EH (cell line): ENCODE measurements at places on chromosomes 5 and 9.

DNA sequence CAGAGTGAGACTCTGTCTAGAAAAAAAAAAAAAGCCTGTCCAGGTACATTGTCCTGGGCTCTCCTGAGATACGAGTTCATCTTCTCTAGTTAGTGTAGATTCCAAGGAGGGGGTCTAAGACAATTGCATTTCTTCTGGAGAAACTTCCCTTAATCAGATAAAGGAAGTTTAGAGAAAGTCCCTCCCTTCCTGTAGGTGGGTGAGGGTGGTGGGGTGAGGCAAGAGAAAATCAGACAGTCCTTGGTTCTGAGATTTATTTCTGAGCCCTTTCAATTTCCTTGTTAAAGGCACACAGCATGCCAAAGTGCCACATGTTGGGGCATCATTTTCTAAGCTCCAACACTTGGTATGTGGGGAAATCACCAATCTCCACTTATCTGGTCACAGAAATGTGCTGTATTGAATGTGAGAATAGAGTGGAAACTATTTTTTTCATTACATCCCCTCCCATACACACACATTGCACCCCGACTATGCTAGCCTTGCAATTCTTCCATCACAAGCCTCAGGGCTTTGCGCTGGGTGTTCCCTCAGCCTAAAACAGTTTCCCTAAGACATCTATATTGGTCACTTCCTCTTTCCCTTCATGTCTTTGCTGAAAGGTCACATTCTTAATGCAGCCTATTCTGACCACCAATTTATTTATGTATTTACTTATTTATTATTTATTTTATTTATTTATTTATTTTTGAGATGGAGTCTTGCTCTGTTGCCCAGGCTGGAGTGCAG, 5.1 kb upstream of the TUT7 start:
- DNase-seq: no peak

DNA sequence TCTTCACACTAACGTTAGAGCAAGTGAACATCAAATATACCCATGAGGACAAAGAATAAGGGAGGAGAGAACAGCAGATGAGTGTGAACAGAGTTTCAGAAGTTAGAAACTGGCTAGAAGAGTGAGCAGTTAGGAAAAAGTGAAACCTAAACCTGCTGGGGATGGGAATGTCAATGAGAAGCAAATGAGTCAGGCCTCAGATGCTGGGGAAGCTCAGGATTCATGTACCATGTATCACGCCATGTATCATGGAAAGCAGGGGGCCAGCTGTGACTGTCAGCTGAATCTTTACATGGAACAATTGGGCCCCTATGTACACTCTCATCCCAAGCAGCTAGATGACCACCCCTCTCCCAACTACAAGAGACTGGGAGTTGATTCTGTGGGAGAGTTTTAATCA, 16.2 kb downstream of the GDF9 start:
- DNase-seq: peak; percentile 56

DNA sequence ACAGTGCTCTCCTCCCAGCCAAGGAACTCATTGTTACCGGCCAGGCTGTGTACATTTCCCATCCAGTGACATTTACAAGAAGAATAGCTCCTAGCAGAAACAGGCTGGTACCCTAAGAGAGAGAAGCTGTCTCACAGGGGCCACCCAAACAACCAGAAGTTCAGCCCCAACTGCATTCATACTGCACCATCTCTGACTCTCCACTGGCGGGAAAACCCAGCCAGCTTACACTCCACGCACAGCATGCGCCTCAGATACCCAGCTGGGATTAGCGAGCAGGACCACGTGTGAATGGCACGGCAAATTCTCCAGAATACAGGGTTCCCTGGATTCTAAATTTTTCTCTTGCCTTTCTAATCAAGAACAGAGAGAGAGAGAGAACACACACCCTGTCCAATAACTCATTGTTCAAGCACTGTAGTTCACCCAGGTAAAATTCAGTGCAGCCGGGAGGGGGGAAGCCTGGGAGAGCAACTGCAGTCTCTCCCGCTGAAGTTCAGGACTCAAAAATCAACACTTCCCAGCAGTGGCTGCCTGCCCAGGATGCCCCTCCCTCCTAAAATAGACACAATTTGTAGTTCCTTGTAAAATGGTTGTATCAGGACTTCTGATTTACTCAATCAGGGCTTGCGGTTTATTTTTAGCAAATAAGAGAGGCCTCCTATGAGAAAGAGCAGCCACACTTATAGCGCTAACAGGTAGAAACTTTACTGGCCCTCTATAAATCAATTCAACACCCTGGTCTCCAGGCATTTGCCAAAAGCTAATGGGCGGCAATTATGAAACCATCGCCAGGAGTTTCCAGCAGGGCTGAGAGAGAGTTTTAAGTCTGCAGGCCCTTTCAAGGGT, 2.2 kb downstream of the COL23A1 start:
- no peak for DNase-seq

DNA sequence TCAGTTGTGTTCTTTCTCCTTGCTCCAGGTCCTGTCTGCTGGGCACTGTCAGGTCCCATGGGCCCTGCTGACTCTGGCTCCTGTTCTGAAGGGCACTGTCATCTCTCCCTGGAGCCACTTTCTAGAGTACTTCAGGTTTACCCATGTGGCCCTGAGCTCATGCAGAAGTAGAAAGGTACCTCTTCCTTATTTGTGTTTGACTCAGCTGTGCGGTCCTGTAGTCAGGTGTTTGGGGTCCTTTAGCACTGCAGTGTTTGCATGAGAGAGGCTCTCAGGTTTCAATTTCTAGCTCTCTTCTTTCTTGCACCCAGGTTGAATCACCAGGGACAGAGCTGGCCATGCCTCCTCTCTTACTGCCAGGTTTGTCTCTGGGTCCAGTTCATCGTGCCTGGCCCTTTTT, 71.5 kb downstream of the HSPA4 start:
- no peak for DNase-seq

DNA sequence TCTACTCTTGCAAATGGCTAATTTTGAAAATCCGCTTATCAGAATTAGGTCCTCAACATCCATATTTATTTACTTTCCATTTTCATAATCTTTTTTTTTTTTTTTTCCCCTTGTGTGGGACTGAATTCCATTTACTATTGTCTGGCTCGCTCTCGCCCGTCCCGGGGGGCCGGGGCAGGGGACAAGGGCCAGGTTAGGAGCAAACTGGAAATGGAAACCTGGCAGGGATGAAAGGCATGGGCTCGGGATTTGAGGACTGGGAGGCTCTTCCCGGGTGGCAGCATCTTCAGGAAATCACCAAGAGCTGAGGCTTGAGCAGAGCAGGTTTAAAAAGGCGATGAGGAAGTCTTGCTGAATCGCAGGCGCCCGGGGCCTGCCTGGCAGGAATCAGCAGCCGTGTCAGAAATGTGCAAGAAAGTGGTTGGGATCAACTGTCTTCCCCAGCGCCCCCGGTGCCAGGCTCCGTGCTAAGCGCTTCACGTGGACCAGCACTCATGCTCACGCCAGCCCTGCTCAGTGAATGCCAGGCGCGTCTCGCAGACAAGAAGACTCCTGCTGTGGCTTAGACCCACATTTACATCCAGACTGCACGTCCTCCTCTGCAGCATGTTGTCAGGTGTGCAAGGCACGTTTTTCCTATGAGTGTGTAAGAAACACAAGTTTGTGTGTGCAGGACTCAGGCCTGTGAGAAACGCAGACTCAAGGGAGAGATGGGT, 66.3 kb upstream of the UNC5A start:
- DNase-seq: no peak

- no peak for DNase-seq
Measured at GRCh38 chr9:107260437-107261081, 22.5 kb upstream of the RAD23B start.

DNA sequence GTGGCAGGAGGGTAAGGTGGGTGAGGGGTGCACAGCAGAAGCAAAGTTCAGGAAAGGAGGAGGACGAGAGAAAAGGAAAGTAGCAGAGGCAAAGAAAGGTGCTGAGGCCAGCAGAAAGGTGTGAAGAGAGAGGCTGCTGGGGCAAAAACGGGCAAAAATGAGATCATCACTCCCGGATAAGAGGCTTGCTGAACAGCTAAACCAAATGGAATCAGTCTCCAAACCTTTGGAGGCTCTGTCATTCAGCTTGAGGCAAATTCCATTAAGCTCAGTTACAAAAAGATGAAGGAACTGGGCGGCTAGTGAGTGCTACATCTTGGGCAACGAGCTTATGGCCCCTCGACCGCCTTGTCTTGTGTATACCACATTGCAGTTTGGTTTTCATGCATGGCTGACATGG, 136.4 kb downstream of the FSTL4 start:
- peak; percentile 19 for DNase-seq

GRCh38 chr5:107272509-107272908, 398.2 kb downstream of the EFNA5 start:
- DNase-seq: no peak

GRCh38 chr9:90441814-90442213, 200.8 kb downstream of the DIRAS2 start:
- DNase-seq: no peak

- no peak for DNase-seq
Measured at GRCh38 chr9:128257086-128257825, 18.6 kb downstream of the GOLGA2 start.

- DNase-seq: no peak
Measured at GRCh38 chr9:94656200-94656599, 16.9 kb upstream of the FBP1 start.

GRCh38 chr9:38149647-38150046, 80.6 kb upstream of the SHB start:
- no peak for DNase-seq

- DNase-seq: no peak
Measured at GRCh38 chr5:89301321-89302025, 418.5 kb upstream of the MEF2C start.

DNA sequence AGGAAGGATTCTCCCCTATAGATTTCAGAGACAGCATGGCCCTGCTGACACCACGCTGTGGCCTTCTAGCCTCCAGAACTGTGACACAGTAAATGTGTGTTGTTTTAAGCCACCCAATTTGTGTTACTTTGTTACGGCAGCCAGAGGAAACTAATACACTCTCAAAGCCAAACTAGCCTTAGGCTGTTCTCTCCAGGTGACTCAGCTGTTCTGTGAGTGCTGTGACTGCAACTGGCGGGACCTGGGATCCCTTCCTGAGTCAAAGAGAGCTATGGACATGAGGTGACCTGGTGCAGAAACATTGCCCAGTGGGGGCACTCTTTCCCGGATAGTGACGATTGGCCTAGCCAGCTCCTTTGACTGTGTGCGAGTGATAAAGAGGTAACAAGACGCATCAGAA, 14.0 kb upstream of the MLANA start:
- peak; percentile 6 for DNase-seq
